ENCODE measurements at places on chromosomes 12 and 14.

GRCh38 chr14:36935976-36936678 lies 236.3 kb downstream of the SLC25A21 start:
- no peak for DNase-seq

GRCh38 chr12:127970491-127970890 lies 296.5 kb upstream of the TMEM132C start:
- no peak for DNase-seq

DNA sequence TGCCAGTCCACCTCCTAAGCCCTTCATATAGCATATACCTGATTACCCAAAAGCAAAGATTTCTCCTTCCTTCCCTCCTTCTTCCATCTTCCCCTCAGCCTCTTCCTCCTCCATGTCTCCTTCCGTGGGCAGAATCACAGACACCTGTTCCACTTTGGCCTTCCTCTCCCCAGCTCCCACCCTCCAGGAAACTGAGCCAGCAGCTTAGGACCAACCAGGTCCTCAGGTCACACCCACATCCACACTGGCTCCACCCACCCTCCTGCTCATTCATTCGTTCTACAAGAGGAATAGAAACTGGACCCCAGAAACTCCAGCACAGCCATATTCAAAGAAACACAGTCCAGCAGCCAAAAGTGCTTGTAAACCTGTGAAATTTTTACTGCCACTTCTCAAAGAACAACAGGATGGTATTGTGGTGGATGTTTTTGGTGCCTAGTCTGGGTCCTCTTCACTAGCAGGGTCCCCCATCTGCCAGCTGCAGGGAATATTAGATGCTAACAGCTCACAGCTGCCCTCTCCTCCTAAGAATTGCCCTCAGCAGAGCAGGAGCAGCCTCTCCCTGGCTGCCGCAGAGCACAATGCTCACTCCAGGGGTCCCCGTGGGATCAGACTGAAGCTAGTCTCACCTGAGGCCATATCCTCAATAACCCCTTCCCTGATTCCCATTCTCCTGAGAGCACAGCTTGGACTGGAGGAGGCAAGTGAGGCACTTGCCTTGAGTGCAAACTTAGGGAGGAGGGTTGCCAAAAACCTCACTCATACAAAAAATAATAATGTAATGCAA lies 18.4 kb downstream of the CMKLR1 start:
- DNase-seq = no peak

GRCh38 chr12:65529771-65530435 lies 251.4 kb downstream of the MSRB3 start:
- DNase-seq = no peak

GRCh38 chr12:117521346-117521745 lies 159.9 kb upstream of the NOS1 start:
- no peak for DNase-seq

Measured in DMS79 treated with DMSO at 0.1 percent for 48 hours (cell line).